ENCODE measurements at places on chromosomes 3 and 15.

GRCh38 chr3:119630128-119630879, 30.1 kb downstream of the POPDC2 start:
- DNase-seq, result no peak

DNA sequence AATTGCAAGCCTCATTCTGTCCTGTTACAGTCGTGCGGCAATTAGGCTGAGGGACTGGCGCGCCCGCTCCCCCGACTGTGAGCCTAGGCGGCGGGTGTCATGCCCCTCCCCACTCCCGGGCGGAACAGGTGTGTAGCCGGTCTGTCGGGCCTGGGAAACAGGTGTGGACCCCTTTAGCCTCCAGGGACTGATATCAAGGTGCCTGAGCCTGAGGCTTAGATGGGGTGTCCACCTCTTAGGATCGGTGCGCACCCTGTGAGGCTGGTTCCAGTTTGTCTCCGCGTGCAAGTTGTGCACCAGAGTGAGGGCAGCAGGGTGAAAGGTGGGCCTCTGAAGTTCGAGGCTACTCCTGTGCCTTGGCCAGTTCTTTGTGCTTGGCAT, 686 bp downstream of the VPS8 start:
- DNase-seq, result peak; percentile 29

GRCh38 chr3:10268930-10269329, 20.7 kb downstream of the TATDN2 start:
- DNase-seq, result no peak

DNA sequence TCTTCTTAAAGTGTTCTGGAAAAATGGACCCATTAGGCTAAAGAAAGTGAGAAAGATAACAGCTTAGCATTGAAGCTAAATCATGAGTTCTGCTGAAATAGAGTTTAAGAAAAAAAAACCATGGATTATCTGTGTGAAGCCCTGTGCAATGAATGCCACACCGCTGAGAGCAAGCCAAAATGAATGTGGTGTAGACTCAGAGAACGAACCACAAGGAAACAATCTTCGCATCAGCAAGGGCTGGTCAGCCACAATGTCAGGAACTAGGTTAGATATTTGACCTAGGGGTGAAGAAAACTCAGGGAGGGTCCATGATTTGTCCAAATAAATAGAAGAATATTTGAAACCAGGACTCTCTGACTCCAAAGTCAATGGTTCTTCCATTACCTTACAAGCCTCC, 91.4 kb upstream of the MEX3B start:
- DNase-seq, result no peak
